ENCODE measurements at places on chromosomes 3 and 15.

- DNase-seq, result no peak
- H3K4me1 ChIP-seq, result peaks cover 34% of the 10 kb centered on the region
- no peaks in the 10 kb centered on the region for H3K27me3 ChIP-seq
- H3K36me3 ChIP-seq, result peaks cover 11% of the 10 kb centered on the region
These were observed 234.0 kb downstream of the RBMS3 start for GRCh38 chr3:29514912-29515311.

- H3K4me3 ChIP-seq, result no peak overlapping the region
- H3K4me1 ChIP-seq, result peaks cover 6% of the 10 kb centered on the region
- no peaks in the 10 kb centered on the region for H3K27me3 ChIP-seq
- H3K36me3 ChIP-seq, result peaks cover 19% of the 10 kb centered on the region
These were observed 38.4 kb downstream of the RAB11A start for GRCh38 chr15:65907661-65908060.

DNA sequence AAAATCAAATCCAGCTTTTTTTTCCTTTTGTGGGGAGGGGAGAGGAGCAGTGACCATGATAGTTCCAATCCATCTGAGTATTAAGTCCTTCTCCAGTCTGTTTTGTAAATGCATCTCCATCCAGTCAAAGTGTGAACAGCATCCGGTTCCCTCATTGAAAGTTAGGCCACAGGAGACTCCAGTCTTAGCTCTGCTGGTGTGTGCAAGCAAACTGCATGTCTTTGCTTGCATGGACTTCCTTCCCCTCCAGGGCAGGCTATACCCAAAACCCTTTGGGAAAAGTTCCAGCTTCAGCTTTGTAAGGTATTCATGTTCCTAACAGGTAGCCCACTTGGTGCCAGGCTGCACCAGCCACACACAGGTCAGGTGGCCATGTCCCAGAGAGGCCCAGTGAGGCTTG lies 3.1 kb upstream of the MAN2C1 start:
- H3K27ac ChIP-seq, result no peak overlapping the region
- H3K36me3 ChIP-seq, result peaks cover 75% of the 10 kb centered on the region
- DNase-seq, result no peak
- no peaks in the 10 kb centered on the region for H3K27me3 ChIP-seq
- H3K4me3 ChIP-seq, result no peak overlapping the region

DNA sequence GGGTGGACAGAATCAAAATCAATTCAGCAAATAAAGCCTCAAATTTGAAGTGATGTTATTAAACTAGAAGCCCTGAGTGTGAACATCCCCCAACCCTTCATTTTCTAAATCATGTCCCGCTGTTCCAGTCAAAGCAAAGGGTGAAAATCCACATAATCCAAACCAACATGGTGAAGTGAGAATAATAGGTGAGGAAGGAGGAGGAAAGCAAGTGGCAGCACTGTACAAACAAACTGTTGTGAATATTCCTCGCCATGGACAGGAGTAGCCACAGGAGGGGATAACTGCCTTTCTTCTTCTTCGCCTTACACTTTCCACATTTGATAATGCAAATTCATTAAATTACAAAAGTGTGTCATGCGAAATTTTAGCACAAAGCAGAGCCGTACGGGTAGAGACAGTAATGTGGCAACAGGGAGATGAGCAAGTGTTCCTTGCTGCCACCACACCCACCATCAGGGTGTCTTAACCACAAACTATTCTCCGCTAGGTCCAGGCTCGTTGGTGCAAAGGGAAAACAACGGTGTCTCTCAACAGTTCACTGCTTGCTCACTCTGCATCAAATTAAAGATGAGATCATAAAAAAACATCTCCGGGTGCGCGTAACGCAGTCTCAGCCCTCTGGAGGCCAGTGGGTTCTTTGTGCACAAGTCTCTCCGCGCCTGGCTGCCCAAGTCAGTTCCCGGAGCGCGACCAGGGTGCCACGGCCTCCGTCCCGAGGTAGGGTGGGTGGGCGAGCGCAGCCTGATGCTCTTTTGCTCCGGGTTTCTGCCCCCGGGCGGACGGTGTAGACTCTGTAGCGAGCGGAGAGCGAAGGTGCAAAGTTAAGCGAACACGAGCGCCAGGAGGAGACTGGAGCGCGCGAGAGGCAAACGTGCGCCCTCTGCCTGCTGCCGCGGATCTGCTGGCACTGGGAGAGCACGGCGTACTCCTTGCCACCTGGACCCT lies 6.7 kb downstream of the EPHA3 start:
- H3K4me3 ChIP-seq, result peak overlapping the region; percentile 85
- H3K36me3 ChIP-seq, result no peaks in the 10 kb centered on the region

GRCh38 chr15:89888214-89888804 lies 5.5 kb downstream of the AP3S2 start:
- peak; percentile 70 for DNase-seq
- peaks cover 59% of the 10 kb centered on the region for H3K36me3 ChIP-seq
- H3K4me3 ChIP-seq, result no peak overlapping the region
- H3K27ac ChIP-seq, result no peak overlapping the region

DNA sequence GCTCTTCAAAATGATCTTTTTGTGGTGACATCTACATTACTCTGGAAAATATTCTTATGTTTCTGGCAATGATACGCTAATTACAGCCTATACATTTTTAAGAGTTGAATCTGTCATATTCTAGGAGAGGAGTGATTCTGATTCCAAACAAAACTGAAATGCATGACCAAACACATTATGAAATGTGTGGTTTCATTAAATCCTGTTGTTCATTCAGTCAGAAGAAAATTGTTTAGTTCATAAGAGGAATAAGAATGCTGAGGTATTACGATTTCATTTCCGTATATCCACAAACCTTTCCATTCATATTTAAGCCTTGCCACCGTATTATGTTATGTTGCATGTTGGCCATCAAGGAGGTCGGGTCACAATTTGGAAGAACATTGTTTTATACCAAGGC lies 345.1 kb downstream of the FEZF2 start:
- no peak overlapping the region for H3K27ac ChIP-seq
- H3K4me3 ChIP-seq, result no peak overlapping the region
- peaks cover 7% of the 10 kb centered on the region for H3K36me3 ChIP-seq
- H3K4me1 ChIP-seq, result peaks cover 11% of the 10 kb centered on the region
- no peak for DNase-seq
- no peaks in the 10 kb centered on the region for H3K27me3 ChIP-seq

- H3K27me3 ChIP-seq, result no peaks in the 10 kb centered on the region
- H3K27ac ChIP-seq, result peak overlapping the region; percentile 91
These were observed 7.8 kb upstream of the KIF7 start for GRCh38 chr15:89662893-89663626.

- H3K4me1 ChIP-seq, result no peaks in the 10 kb centered on the region
- H3K4me3 ChIP-seq, result no peak overlapping the region
- no peaks in the 10 kb centered on the region for H3K27me3 ChIP-seq
These were observed 49.1 kb downstream of the IQCH start for GRCh38 chr15:67303490-67304363.

GRCh38 chr3:69649120-69650065 lies 89.9 kb upstream of the MITF start:
- no peaks in the 10 kb centered on the region for H3K36me3 ChIP-seq
- H3K27me3 ChIP-seq, result no peaks in the 10 kb centered on the region
- no peak overlapping the region for H3K4me3 ChIP-seq

- peaks cover 42% of the 10 kb centered on the region for H3K4me1 ChIP-seq
- peak; percentile 41 for DNase-seq
- H3K4me3 ChIP-seq, result peak overlapping the region; percentile 48
- H3K27me3 ChIP-seq, result no peaks in the 10 kb centered on the region
- peaks cover 10% of the 10 kb centered on the region for H3K36me3 ChIP-seq
These were observed 47.8 kb downstream of the FNDC3B start for GRCh38 chr3:172087198-172087597.

GRCh38 chr3:178259703-178260102 lies 276.5 kb upstream of the KCNMB2 start:
- H3K27me3 ChIP-seq, result no peaks in the 10 kb centered on the region
- H3K4me3 ChIP-seq, result no peak overlapping the region
- peaks cover 10% of the 10 kb centered on the region for H3K4me1 ChIP-seq
- no peak overlapping the region for H3K27ac ChIP-seq

- no peak overlapping the region for H3K4me3 ChIP-seq
- DNase-seq, result peak; percentile 57
- no peaks in the 10 kb centered on the region for H3K27me3 ChIP-seq
- peaks cover 13% of the 10 kb centered on the region for H3K4me1 ChIP-seq
- H3K36me3 ChIP-seq, result peaks cover 6% of the 10 kb centered on the region
- no peak overlapping the region for H3K27ac ChIP-seq
These were observed 34.5 kb downstream of the PLA2G4D start for GRCh38 chr15:42059661-42060476.

- peaks cover 33% of the 10 kb centered on the region for H3K4me1 ChIP-seq
- peak; percentile 89 for DNase-seq
- peak overlapping the region; percentile 28 for H3K4me3 ChIP-seq
- H3K27me3 ChIP-seq, result no peaks in the 10 kb centered on the region
- no peaks in the 10 kb centered on the region for H3K36me3 ChIP-seq
These were observed 377.0 kb downstream of the GAP43 start for GRCh38 chr3:116000311-116000710.

DNA sequence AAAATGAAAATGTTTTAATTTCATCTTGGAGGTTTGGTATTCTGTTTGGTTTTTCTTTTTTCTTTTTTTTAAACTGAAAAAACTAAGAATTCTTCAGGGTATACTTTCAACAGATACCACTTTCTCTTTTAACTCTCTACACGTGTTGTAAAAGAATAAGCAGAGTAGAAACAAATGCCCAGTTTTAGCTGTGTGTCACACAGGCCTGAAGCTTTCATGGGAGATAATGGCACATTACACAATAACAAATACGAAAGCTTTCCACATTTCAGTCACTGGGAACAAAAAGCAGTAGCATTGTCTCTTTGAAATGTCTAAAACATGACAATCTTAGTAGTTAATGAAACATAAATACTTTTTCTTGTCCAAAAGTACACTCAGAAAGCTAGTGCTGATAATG lies 818.5 kb downstream of the TBL1XR1 start:
- DNase-seq, result no peak
- H3K4me3 ChIP-seq, result no peak overlapping the region
- no peaks in the 10 kb centered on the region for H3K27me3 ChIP-seq
- no peaks in the 10 kb centered on the region for H3K36me3 ChIP-seq
- H3K27ac ChIP-seq, result no peak overlapping the region
- H3K4me1 ChIP-seq, result no peaks in the 10 kb centered on the region

DNA sequence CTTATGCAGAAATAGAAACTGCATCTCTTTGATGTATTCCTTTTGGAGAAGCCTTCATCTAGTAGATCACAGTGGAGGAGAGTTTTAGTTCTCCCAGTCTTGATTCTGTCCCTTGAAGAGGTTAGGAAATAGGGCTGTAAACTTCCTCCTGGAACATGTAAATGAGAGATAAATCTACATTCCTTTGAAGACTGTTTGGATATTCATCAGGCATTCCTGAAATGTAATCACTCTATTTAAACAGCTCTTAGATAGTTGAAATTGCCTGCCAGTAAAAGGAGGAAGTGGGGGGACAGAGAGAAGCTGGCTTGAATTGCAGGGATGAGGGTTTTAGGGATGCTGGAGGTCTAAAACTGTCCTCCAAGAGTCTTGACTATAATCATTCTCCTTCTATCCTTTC lies 254.3 kb upstream of the LRRC3B start:
- no peak for DNase-seq
- no peaks in the 10 kb centered on the region for H3K36me3 ChIP-seq
- H3K27ac ChIP-seq, result no peak overlapping the region
- peaks cover 6% of the 10 kb centered on the region for H3K4me1 ChIP-seq
- no peaks in the 10 kb centered on the region for H3K27me3 ChIP-seq

GRCh38 chr3:66795365-66795764 lies 202.7 kb upstream of the KBTBD8 start:
- no peaks in the 10 kb centered on the region for H3K36me3 ChIP-seq
- no peaks in the 10 kb centered on the region for H3K27me3 ChIP-seq
- H3K27ac ChIP-seq, result no peak overlapping the region
- H3K4me3 ChIP-seq, result no peak overlapping the region
- no peaks in the 10 kb centered on the region for H3K4me1 ChIP-seq

Data from MCF 10A (cell line).